ENCODE measurements at places on chromosomes 16 and 17.
A peak's percentile ranks its signal among the peaks of the same experiment; 100 is the strongest.

GRCh38 chr17:19457830-19458271 lies 46.8 kb downstream of the RNF112 start:
- no peaks in the 10 kb centered on the region for H3K36me3 ChIP-seq
- H3K4me3 ChIP-seq, result no peak overlapping the region
- no peak for DNase-seq
- H3K27me3 ChIP-seq, result no peaks in the 10 kb centered on the region

- no peak overlapping the region for H3K27ac ChIP-seq
- H3K4me1 ChIP-seq, result no peaks in the 10 kb centered on the region
- H3K36me3 ChIP-seq, result peaks cover 2% of the 10 kb centered on the region
Measured at GRCh38 chr16:68480084-68480995, 32.0 kb upstream of the SMPD3 start.

- H3K36me3 ChIP-seq, result peaks cover 6% of the 10 kb centered on the region
- H3K4me3 ChIP-seq, result no peak overlapping the region
- peaks cover 91% of the 10 kb centered on the region for H3K4me1 ChIP-seq
Measured at GRCh38 chr17:45231481-45232116, 9.9 kb downstream of the FMNL1 start.

DNA sequence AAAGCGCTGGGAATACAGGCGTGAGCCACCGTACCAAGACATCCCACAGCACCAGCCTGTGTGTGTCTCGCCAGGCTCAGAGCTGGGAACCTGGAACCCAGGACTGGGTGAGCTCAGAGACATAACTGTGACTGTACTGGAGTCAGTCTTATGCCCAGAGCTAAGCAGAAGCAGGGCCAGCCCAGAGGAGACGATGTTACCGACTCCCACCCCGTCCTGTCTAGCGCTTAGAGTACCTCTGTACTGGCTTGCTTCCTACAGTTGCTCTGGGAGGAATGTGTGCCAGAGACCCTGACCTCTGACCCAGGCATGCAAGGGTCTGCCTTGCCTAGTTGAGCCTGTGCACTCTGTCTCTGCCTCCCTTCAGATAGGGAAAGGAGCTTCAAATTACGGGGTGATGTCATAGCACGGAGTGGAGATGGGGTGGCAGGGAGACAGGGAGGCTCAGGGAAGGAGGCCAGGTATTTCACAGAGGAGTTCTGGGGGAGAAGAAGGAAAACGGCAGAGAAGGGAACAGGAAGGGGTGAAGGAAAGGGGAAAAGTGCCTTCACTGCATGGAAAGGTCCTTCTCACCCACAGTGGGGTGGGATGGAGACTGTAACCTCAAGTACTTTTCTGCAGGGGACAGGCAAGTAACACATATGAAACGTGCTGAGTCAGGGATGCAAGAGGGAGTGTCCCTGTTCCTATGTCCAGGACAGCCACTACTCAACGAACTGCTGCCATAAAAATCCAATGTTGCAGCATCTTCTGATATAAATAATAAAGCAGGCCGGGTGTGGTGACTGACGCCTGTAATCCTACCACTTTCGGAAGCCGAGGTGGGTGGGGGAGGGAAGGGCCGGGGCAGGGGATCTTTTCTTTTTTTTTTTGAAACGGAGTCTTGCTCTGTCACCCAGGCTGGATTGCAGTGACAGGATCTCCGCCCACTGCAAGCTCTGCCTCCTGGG lies 5.8 kb upstream of the ARMC5 start:
- peaks cover 31% of the 10 kb centered on the region for H3K4me1 ChIP-seq
- no peaks in the 10 kb centered on the region for H3K27me3 ChIP-seq
- no peaks in the 10 kb centered on the region for H3K36me3 ChIP-seq
- no peak overlapping the region for H3K4me3 ChIP-seq
- no peak for DNase-seq
- peak overlapping the region; percentile 68 for H3K27ac ChIP-seq

DNA sequence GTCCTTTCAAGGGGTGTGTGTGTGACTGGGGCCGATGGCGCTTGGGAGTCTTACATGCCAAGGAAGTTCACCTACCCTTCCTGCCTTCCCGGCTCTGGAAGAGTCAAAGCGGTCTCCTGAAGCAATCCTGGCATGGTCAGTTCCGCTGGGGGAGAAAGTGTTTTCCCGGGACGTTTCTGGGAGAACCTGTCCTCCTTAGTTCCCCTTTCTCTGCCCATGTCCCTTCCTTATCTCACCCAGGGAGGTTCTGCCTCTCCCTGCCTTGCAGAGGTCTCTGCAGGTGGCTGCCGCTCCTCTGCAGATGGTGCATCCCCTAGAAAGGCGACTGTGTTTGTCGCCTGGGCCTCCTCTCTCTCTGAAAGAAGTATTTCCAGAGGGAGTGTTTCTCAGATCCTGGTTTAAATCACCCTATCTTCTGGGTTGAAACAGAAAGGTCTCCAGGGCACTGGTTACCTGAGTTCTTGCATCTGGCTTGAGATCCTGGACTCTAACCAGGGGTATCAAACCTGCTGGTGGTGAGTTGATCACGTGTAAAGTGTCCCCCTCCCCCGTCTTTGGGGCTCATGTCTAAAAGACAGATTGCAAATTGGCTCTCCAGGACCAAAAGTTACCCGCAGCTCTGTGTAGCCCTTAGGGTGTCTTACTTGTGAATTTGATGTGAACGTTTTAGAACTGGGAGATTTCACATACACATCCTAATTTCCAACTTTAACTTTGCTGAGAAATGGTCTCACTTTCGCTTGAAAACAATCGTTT lies 1.9 kb downstream of the PRKCB start:
- H3K4me3 ChIP-seq, result peak overlapping the region; percentile 92
- H3K27me3 ChIP-seq, result no peaks in the 10 kb centered on the region
- no peak for DNase-seq
- H3K27ac ChIP-seq, result peak overlapping the region; percentile 85

Data from naive thymus-derived CD8-positive, alpha-beta T cell (primary cell).